Cerebellar cortex (tissue), 1 donor: ENCODE measurements at places on chromosomes 11 and 22.

DNA sequence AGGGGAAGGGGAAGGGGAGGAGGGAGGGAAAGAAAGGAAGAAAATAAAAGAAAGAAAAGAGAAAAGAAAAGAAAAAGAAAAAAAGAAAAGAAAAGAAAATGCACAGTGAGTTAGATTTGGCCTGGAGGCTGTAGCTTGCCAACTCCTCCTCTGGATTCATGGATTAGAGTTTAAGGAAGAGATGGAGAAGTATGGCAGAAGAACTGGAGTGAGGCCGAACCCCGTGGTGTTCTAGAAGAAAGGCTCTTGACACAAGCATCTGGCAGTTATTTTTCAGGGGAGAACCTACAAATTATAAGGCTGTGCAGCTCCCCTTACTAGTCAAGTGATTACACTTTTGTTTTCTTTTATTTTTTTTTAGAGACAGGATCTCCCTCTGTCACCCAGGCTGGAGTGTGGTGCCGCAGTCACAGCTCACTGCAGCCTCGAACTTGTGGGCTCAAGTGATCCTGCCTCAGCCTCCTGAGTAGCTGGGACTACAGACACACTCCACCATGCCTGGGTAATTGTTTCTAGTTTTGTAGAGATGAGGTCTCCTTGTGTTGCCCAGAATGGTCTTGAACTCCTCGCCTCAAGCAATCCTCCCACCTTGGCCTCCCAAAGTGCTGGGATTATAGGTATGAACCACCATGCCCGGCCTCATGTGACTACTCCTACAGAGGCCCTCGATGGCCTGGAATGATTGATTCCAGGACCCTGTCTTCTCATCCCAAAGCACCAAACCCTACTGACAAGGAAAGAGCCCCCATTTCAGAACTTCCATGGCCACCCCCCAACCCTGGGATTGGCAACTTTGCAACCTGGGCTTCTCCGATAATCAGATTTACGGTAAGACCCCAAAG, 19.5 kb downstream of the ZNF74 start:
- DNase-seq: no peak

DNA sequence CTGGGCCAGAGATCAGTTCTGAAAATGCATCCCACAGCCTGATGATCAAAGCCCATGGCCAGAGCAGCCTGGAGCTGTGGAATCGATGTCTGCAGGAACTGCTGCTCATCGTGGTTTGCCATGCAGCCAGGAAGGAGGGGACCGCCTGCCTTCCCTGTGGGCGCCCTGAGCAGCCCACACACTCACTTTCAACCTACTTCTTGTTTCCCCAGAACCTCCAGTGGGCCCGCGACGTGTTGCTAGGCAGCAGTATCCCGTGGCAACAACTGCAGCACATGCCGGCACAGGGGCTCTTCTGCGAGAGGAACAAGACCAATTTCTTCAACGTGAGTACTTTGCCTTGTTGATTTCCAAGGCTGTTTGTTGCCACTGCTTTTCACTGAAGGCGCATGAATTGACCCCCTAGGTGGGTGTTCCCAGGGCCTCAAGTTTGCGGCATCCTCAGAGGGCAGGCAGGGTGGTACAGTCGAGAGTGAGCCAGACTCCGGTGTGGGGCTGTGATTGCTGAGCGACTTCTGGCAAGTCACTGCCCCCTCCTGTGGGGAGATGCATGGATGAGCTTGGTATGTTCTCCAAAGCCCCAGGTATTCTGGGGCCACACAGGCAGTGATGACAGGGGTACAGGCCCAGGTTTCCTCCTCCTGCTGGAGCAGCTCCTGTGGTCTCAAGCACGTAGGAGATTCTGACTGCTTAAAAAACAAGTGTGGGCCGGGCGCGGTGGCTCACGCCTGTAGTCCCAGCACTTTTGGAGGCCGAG, 47.0 kb upstream of the SUSD2 start:
- no peak for DNase-seq

GRCh38 chr11:1086171-1087102, 11.8 kb downstream of the MUC2 start:
- DNase-seq: no peak

GRCh38 chr11:24637520-24637919, 140.7 kb downstream of the LUZP2 start:
- no peak for DNase-seq

- no peak for DNase-seq
Observed at GRCh38 chr11:17471501-17471900, 5.1 kb downstream of the ABCC8 start.

DNA sequence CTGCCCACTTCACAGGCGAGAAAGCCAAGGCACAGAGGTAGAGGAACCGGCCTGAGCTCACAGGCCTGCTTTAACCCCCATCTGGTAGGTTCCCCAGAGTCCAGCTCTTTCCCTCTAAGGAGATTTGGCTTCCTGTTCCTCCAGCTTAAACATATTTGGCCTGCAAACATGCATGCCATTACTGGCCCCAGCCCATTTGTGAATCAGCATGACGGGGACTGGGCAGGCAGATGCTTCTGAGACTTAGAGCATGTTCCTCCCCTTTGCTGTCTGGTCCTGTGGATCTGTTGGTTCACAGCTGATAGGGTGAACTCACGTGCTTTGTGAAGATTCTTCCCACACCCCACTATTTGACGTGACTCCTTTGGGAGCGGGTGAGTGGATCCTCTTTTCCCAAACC, 12.6 kb downstream of the CHST1 start:
- no peak for DNase-seq

- peak; percentile 94 for DNase-seq
Observed at GRCh38 chr11:68988491-68988890, 7.7 kb upstream of the MRGPRD start.
